ENCODE measurements at places on chromosomes 11 and 22.

DNA sequence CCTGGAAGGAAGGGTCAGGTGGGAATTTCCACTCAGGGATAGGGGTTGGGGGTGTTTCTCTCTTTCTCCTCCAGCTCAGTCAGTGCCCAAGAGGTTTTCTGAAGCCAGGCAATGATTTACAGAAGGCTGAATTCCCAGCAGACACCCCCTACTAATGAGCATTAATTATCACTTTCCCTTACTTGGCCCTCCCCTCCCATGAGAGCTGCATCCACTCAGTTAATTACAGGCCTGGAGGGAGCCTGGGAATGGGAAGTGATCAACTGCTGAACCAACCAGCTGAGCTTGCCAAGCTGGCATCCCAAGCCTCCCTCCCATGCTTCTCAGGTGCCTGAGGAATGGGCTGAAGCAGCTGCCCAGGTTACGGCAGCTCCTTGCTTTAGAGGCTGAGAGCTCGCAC, 992 bp downstream of the LGALS12 start:
- no peak for DNase-seq

GRCh38 chr11:61194169-61194671, 9.1 kb upstream of the PGA3 start:
- no peak for DNase-seq

DNA sequence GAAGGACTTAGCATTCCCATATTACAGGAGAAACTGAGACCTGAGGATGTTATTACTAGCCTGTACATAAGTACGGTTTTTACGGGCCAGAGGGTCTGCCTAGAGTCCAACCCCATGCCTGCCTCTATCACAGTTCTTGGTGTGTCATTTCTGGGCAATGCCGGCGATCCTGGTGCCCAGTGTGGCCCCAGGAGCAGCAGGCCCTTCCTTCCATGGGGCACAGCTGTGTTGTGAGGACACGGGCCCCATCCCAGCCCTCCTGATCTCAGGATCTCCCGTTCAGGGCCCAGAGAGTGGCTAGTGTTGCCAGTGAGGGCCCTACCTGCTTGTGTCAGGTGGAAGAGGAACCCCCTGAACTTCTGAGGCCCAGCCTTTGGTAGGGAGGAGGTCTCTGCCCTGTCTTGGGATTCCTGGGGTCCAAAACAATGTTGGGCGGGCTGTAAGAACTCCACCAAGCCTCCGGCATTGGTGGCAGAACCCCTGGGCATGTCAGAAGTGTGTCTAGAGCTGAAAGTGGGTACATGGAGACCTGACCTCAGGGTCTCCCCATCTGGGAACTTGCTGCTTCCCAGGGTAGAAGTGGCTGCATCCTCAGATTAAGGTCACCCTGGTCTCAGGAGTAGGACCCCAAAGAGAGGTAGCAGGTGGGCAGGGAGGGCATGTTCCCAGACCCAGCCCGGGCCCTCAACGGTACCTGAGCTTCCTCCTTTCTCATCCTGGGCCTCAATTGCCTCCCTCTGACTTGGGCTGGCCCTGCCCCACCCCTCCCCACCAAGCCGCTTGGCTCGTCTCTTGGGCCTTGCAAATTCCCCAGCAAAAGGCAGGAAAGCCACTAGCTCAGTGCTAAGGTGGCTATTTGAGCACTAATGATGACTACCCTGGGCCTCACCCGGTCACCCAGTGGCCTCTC, 74.6 kb upstream of the KCNQ1OT1 start:
- DNase-seq, result no peak

DNA sequence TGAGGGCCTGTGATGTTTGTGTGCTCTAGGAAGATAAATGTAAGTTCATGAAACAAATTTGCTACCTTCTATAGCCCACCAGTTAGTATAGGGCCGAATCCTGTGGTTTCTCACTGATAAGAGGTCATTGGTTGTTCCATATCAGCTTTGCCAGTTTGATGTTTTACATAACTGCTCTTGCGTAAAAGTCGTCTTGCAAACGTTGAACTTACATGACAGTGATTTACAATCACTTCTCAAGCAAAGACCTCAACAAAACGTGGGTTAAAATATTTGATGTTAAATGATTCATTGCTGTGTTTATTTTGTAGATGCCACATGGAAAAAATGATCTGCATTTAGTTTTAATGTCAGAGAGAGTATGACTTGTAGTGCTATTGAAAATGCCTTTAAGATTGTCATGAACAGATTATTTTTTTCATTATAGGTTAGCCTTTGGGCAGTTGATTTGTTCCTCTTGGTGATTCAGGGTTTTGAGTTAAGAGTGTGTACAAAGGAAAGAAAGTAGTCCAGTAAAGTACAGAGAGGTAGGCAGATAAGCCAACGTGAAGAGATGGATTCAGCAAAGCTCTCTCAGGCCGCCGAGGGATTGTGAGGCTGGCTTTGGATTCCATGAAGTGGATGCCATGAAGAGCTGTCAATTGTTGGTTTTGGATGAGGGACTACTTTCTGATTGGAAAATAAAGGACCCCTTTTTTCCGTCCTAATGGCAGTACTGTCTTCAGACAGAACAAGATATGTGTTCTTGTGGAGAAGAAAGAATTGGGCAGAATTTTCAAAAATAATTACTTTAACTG, 2.6 kb downstream of the EWSR1 start:
- no peak for DNase-seq

DNA sequence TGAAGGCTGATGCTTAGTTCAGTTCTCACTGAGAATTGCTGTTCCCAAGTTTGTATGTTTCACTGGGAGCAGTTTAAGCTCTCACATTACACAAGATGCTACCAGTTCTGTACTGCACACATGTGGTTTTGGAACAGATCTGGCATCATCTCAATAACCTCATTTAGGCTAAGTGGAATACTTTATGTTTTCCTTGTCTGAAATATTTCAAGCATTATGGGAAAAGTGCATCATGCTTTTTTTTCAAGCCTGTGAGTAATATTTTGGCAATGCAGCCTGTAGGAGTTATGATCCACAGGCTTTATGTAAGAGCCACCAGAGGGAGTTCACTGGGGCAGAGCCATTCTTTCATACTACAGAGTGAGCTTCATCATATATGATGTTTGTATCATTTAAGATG, 141.5 kb downstream of the OR4C45 start:
- peak; percentile 9 for DNase-seq

GRCh38 chr22:37282385-37282677, at the start of gene CYTH4:
CYTH4 (plus strand) TSS chr22:37282508; CDS start chr22:37282570, 62 bp downstream.
- no peak for DNase-seq

- no peak for DNase-seq
Observed at GRCh38 chr11:3368199-3368598, 10.7 kb downstream of the ZNF195 start.

DNA sequence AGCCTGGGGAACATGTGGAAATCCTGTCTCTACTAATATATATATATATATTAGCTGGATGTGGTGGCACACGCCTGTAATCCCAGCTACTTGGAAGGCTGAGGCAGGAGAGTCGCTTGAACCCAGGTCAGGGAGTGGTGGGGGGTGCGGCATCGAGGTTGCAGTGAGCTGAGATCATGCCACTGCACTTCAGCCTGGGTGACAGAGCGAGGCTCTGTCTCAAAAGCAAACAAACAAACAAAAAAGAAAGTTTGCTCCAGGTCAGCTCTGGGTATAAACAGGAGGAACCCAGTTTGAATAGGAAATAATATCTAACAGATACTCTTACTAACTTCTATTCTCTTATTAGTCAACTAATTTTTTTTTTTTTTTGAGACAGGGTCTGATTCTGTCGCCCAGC, 34.3 kb upstream of the CECR2 start:
- DNase-seq, result no peak

DNA sequence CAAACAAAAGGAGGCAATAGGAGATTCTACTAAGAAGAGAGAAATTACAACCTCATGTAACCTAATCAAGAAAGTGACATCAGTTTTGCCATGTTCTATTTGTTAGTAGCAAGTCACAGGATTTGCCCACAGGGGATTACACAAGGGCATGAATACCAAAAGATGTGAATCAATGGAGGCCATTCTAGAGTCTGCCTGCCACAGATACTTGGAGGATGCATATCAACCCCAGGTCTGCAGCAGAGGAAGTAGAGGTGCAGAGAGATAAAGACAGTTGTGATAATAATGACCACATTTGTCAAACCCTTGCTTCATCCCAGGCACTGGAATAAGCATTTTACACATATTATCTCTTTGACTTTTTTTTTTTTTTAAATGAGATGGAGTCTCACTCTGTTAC, 2.4 kb upstream of the ASCC2 start:
- DNase-seq, result no peak

- no peak for DNase-seq
Observed at GRCh38 chr11:113850188-113850587, 25.2 kb downstream of the USP28 start.

GRCh38 chr11:693415-693831, 1.6 kb downstream of the DEAF1 start:
- DNase-seq, result no peak

DNA sequence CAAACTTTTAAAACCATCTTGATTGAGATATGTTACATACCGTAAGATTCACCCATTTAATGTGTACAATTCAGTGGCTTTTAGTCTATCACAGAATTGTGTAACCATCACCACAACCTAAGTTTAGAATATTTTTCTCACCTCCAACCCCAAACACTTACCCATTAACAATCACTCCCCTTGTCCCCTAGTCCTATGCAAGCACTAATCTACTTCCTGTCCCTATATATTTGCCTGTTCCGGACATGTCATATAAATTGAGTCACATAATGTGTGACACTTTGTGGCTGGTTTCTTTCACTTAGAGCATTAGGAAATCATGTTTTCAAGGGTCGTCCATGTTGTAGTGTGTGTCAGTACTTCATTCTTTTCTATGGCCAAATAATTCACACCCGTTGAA, 38.8 kb downstream of the RASSF10 start:
- DNase-seq, result no peak

DNA sequence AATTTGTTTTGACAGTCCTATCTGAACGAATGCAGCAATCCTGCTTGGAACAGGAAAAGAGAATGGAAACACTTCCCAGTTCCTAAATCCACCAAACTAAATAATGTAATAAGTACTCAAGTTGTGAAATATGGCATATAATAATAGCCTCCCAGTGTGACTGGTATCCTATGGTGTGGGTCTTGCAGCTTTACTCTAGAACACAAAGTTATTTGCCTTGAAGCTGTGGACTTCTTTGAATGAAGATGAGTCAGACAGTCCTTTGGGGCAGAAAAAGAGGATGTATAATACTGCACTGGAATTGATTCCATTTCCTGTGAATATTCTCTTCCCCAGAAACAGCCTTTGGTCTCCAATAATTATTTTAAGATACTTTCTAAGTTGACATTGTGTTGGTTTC, 887.0 kb downstream of the KCNA4 start:
- no peak for DNase-seq

GRCh38 chr11:112689851-112690250, 271.4 kb upstream of the NCAM1 start:
- DNase-seq, result no peak

GRCh38 chr11:105821781-105822180, 200.3 kb downstream of the MSANTD4 start:
- DNase-seq, result no peak

DNA sequence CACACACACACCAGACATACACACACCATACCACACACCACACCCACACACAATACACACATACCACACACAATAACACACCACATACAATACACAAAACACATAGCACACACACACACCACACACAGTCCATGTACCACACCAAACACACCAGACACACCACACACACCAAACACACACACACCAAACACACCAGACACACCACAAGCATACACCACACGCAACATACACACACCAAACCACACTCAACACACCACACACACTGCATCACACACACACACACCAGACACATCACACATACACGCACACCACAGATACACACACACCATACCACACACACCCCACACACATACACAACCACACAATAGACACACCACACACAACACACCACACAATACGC, 54.8 kb downstream of the IGSF9B start:
- no peak for DNase-seq

DNA sequence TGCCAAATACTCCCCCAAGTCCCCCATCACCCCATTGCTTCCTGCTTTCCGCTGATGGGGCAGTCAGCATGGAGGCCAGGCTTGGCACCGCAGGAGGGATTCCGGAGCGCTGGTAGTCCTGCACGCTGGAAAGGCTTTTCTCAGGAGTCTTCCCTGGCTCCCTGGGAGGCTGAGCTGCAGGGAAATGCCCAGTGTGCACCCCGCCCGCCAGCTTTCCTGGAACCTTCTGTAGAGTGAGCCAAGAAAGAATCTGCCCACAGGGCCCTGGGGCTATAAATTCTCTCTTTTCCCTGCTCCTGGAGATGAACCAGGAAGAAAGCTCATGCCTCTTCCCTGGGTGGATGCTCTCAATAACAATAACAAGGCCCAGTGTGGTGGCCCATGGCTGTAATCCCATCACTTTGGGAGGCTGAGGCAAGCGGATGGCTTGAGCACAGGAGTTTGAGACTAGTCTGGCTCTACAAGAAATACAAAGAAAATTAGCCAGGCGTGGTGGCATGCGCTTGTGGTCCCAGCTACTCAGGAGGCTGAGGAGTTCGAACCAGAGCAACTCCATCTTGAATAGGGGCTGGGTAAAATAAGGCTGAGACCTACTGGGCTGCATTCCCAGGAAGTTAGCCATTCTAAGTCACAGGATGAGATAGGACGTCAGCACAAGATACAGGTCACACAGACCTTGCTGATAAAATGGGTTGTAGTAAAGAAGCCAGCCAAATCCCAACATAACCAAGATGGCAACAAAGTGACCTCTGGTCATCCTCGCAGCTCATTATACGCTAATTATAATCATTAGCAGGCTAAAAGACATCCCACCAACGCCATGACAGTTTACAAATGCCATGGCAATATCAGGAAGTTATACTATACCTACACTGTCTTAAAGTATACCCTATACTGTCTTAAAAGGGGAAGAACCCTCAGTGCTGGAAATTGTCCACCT, 46.4 kb upstream of the FTH1 start:
- DNase-seq, result no peak

DNA sequence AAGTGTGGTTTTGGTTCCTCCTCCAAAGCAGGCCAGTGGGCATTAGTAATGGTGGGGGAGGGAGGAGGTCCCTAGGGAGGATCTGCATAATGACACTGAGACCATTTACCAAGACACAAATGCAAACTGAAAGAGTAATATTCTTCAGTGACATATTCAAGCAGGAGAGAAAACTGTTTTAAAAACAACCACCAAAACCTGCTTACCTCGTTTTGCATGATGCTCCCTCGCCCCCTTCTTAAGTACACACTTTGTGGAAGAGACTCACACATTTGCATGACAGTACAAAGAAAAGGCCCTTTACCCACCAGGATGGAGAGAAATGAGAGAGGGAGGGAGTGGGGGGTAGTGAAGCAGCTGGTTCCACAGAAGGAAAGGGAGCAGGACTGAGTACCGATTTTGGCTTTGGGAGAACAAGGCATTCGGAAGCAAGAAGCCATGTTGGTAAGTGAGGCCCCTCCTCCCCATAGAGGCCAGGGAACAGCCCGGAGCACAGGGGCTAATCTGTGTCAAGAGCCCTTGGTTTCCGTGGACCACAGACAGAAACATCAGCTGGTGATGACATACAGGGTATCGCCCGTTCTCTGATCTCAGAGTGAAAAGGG, 13.0 kb upstream of the OPCML start:
- no peak for DNase-seq

- no peak for DNase-seq
Observed at GRCh38 chr11:44774731-44775130, 48.0 kb downstream of the TSPAN18 start.

Measured in hippocampal formation (tissue), 2 donors.